GM20000 (cell line): ENCODE measurements at places on chromosomes 4 and X.

- no peak for DNase-seq
Observed at GRCh38 chr4:66294638-66295037, 624.3 kb upstream of the EPHA5 start.

GRCh38 chr4:81786063-81786763 is 314.5 kb upstream of the RASGEF1B start:
- no peak for DNase-seq

GRCh38 chr4:113566015-113566795 is 195.3 kb downstream of the CAMK2D start:
- peak; percentile 3 for DNase-seq

GRCh38 chr4:74415602-74416300 is 29.2 kb upstream of the AREG start:
- DNase-seq = no peak
